ENCODE measurements at places on chromosomes 16 and 17.

GRCh38 chr16:24694931-24695330 is 34.5 kb upstream of the TNRC6A start:
- no peak for DNase-seq

DNA sequence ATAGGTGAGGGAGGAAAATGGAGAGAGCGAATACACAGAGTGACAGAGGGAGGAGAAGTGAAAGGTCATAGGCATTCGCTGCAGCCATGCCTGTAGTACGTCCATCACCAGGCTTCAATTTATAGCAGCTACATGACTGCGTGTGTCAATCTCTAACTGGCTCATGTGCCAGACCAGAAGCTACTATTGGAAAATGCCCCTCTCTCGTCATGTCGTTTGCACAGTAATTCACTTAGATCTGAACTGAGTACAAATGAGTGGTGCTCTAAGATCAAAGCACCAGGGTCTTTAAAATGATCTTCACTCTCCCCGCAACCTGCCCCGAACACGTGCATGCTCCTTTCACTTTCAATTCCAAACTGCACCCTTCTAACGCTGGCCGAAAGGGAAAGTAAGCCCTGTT is 51.3 kb downstream of the ADCY9 start:
- DNase-seq: no peak

DNA sequence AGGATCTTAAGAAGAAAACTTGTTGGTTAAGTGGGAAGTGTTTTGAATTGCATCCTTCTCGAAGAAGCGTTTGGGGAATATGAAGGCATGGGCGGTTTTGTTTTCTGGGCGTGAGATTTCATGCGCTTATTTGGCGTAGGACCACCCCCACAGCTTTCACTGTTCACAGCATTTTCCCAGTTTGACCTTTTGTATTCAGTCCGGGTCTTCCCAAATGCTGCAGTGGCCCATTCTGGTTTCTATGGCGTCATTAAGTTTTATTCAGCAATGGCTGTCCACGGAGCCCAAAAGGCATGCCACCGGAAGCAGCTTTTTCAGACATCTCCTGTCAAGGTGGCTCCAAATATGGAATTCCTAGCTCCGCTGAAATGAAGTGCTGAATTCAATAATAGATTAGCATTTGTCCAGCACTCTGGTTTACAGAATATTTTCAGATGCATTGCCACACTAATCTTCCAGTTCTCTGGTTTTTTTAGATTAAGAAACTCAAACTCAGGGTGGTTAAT is 90.6 kb upstream of the FBXO47 start:
- no peak for DNase-seq

- no peak for DNase-seq
Measured at GRCh38 chr17:81518785-81519283, 6.2 kb upstream of the ACTG1 start.

- no peak for DNase-seq
Measured at GRCh38 chr16:82953517-82953916, 326.7 kb downstream of the CDH13 start.

DNA sequence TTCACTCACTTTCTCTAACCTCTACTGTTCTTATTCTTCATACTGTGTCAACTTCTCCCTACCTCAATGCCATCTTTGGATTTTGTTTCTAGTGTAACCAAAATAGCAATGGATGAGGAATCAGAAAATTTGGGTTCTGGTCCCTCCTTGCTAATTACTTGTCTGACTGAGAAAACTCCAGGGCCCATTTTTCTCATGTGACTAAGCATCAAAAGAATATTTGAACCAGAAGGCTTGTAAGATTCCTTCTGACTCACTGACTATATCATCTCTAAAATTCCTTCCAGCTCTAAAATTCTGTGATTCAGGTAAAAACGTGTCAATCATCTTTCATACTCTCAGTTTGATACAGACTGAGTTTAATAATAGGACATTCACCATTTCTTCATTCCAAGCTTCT is 57.9 kb downstream of the BRIP1 start:
- no peak for DNase-seq

DNA sequence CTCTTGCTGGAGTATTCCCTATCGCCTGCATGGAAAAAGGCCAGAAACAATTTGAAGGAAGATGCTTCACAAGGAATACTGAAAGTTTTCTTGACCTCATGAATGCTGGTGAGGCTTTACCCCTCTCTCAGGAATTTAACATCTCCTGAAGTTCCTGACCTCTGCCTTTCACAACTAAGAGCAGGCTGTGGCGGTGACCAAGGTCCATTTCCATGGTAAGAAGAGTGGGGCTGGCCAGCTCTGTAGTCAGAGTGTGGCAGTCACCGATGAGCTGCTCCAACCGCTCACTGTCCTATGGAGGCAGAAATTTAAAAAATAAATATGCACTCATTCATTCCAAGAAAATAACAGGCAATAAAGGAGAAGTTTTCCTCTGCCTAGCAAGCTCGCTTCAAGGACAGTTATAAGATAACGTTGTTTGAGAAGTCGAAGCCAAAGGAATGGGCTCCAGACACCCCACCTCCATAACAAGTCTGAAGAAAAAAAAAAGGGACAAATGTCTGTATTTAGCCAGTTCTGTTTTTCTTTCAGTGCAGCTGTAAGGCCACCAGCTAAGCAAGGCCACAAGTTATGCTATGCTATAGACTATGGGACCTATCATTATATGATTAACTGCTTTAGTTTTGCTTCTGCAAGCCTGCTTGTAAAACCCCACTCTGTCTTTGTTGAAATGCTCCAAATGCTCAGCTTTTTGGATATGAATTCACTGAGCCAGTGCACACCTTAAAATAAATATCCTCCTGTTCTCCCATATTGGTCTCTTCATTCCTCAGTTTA is 6.0 kb upstream of the CCL4L2 start:
- no peak for DNase-seq

DNA sequence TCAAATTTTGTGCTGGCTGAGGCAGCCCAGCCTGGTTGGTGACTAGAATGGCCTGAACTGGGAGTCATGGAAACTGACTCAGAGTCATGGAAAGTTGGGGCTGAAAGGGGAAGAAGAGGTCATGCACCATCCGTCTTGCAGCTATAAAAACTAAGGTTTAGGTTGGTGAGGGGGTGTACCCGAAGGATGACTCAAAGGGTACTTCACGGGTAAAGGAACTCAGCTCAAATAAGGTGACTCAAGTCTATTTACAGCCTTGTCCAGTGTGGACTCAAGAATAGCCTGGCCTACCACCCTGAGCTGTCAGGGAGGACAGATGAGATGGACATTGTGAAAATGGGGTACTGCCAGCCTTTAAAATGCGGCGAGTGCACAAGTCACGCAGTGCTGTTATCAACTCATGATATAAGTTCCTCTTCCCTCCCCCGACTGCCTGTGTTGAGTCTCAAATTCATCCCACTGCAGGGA is 18.6 kb downstream of the CD300LB start:
- no peak for DNase-seq

GRCh38 chr16:49440156-49441065 is 66.8 kb downstream of the C16orf78 start:
- no peak for DNase-seq

DNA sequence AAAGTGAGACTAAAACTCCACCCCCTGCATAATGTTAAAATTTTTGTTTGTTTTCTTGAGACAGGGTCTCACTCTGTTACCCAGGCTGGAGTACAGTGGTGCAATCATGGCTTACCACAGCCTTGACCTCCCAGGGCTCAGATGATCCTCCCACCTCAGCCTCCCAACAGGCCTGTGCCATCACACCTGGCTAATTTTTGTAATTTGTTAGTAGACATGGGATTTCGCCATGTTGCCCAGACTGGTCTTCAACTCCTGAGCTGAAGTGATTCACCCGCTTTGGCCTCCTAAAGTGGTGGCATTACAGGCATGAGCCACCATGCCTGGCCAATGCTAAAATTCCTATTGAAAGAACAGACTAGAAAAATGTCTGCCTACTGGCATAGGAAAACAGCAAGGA is 103.8 kb downstream of the TRIM37 start:
- DNase-seq: no peak

- DNase-seq: no peak
Measured at GRCh38 chr17:68087851-68088250, 52.3 kb downstream of the KPNA2 start.

DNA sequence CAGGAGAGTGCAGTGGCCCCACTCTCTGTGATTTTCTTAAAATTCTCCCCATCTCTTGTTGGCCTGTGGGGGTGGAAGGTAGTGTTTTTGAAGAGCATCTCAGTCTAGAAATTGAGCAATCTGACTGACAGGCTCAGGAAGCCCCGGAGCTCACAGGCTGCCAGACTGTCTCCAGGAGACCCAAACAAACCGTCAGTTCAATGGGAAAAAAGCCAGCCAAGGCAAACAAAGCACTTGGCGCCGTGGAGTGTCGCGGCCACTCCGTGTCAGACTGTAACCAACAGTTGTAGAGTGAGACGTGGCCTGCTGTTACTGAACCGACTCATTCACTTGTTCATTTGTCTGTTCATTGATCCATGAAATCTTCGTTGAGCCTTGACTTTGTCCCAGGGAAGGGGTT is 33.7 kb downstream of the RGS9 start:
- no peak for DNase-seq

GRCh38 chr17:27986805-27987684 is 55.4 kb upstream of the NLK start:
- no peak for DNase-seq

DNA sequence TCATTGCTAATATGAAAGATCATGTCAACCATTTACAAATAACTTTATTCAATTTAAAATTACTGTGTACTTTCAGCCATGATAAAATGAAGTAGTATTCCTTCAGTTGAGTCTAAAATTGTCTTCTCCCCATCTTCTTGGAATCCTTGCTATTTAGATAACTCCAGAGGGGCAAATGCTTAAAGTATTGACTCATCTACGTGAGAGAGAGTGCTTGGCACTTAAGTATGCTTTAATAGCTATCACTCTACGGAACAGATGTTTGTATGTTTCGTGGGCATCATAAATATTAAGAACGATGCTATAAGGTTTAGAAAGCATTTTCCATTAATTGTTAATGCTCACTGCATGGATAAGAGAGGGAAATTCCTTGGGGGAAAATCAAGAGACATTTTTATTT is 69.3 kb upstream of the MED13 start:
- DNase-seq: no peak

- no peak for DNase-seq
Measured at GRCh38 chr17:77423589-77424451, 283.1 kb downstream of the SEC14L1 start.

DNA sequence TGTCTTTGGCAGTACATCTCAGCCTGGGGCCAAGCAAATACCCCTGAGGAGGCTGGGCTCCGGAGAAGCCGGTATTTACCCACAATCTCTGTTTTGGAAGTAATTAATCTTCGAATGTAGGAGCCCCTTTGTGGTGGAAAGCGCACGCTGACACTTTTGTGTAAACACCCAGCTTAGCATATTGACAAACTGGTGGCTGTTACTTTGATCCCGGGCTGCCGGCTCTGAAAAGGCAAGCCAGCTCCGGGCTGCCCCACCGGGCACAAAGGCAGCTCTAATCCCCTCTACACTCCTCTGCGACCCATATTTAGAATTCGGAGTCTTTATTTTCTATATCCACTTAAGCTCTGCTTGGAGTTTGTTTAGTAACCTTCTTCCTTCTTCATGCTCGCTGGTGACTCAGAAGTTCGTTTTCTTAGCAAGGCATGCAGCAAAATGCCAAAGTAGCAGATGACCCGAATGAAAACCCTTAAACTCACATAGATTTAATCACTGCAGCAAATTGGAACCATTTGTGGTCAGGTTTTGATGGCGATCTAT is 144.0 kb upstream of the IRX3 start:
- DNase-seq: no peak

- peak; percentile 24 for DNase-seq
Measured at GRCh38 chr17:46020023-46020761, 21.1 kb downstream of the STH start.

DNA sequence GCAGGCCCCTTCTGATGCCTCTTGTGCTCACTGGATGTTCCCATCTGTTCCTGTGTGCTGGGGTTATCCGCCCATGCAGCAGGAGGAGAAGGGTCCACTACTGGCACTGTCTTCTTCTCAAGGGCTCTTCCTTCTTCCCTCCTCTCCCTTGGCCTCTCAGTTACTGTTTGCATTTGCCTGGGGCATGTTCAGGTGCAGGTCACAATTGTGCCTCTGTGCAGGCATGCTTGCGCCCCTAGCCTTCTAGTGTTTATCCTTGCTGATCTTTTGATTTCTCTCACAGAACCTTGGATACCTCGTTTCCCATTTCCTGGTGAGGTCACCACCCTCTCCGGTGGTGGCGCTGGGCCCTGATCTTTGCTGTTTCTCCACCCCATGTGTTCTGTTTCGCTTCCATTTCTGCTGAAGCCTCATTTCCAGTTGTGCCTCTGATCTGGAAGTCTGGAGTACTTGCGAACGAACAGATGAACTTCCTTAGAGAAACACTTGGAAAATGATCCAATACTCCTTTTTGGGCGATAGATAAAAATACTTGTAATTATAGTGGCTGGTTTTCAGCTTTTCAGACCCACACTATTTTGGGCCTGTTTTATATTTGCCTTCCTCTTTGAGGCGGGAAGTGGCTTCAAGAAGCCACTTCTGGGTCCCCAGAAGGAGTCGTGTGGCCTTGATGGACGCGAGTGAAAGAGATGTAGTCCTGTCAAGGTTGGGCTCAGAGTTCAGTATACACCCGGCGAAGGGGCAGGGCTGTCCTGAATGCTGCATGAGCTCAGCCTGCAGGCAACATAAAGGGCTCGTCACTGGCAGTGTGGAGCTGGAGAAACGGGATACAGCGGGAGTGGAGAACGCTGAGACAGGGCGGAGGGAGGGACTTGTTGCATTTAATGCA is 312.9 kb downstream of the SNX29 start:
- DNase-seq: no peak

Measured in stimulated activated CD8-positive, alpha-beta memory T cell treated with anti-CD3 and anti-CD28 coated beads, Interleukin-15, amount 100 ng/mL, for 24 hours (primary cell).